ENCODE measurements at places on chromosomes 16 and 17.

DNA sequence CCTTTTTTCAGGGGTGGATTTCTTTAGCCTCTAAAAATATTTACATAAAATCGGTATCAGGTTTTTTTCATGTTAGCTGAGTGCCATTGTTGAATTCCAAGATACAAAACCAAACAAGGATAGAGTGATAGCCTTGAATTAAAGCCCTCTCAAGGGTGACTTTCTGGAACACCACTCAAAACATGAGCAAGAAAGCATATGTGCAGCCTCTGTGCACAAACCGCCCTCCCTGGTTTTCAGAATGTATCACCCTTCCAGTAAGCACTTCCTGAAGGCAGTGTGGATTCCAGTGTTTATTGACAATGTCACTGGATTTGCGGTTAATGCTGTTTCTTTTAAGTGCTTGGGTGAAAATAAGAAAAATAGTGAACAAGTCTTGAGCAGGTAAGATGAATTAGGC, 597.7 kb downstream of the TMEM114 start:
- no peak for DNase-seq

- DNase-seq = no peak
These were observed 13.5 kb downstream of the FLYWCH2 start for GRCh38 chr16:2896480-2897010.

DNA sequence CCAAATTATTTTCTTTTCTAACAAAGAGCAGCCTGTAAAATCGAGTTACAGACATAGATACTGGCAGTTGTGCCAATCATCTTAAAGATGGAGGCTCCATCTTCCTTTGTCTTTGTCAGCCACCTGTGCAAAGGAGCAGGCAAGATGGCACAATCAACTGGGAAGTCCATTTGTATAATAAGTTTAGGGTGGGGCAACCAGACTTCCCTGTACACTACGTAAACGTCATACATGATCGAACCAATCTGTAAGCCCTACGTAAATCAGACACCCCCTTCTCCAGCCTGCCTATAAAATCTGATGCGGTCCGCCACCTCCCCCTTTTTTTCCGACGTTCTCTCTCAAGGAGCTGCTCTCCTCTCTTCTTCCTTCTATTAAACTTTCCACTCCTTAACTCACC, 31.4 kb upstream of the MEAK7 start:
- DNase-seq = no peak

GRCh38 chr16:81899601-81900000, 111.7 kb downstream of the SDR42E1 start:
- no peak for DNase-seq

- no peak for DNase-seq
These were observed 290.3 kb downstream of the SOX9 start for GRCh38 chr17:72411124-72411563.

GRCh38 chr17:33370401-33370800, 77.3 kb upstream of the ASIC2 start:
- DNase-seq = no peak

DNA sequence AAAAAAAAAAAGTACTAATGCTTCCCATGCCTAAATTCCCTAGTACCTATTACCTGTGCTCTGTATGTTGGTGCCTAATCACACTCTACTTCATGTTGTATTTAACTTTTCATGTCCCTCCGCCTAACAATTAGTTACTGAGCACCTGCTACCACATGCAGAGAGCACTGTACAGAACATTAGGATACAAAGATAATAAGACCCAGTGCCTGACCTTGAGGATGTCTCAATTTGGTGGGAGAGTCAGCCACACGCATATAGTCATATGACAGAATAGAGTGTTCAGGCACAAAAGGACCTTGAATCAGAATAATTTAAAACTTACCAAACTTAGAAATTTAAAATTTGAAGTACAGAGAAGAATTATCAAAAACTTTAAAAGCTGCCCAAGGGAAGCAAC, 42.1 kb downstream of the USP31 start:
- no peak for DNase-seq

GRCh38 chr17:79500745-79501618, 109.9 kb downstream of the RBFOX3 start:
- no peak for DNase-seq

- DNase-seq = no peak
These were observed 14.8 kb upstream of the C17orf107 start for GRCh38 chr17:4884489-4884888.

- DNase-seq = no peak
These were observed 72.6 kb upstream of the CDH5 start for GRCh38 chr16:66293932-66294331.

- DNase-seq = no peak
These were observed 641 bp downstream of the COG8 start for GRCh38 chr16:69338557-69339288.

DNA sequence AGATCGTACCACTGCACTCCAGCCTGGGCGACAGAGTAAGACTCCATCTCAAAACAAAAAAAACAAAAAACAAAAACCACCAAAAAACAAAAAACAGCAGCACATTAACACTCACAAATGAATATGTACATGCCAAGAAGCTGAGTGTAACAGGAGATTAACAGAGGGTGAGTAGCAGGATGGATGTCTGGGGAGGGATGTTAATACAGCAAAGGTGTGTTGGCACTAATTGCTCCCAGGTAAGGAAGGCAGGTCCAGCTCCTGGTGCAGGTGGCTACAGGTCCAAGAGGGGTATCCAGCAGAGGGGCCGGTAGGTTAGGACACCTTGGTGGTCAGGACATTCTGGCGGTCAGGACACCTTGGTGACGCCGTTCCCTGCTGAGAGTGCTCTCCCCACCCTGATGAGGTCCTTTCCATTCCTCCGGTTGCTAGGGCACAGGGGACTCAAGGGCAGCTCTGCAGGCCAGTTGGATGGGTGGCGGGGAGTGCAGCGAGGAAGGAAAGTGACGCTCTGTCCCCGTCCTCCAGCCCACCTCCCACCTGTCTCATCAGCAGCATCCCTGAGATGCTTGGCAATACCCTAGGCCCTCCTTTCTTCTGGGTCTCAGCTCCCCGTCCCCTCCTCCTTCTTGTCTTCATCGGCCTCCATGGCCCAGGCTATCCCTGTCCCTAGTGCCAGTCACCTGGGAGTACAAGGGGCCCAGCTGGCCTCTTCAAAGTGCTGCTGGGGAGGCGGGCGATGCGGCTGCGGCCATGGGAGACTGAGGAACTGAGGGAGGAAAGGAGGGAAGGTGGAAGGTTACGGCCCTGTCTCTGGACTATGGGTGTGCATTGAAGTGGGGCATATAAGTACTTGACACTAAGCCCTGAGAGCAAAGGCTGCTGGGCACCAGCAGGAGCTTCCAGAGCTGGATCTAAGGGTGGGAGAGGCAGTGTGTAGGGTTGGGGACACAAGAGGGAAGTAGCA, 10.7 kb upstream of the GFAP start:
- DNase-seq = no peak

DNA sequence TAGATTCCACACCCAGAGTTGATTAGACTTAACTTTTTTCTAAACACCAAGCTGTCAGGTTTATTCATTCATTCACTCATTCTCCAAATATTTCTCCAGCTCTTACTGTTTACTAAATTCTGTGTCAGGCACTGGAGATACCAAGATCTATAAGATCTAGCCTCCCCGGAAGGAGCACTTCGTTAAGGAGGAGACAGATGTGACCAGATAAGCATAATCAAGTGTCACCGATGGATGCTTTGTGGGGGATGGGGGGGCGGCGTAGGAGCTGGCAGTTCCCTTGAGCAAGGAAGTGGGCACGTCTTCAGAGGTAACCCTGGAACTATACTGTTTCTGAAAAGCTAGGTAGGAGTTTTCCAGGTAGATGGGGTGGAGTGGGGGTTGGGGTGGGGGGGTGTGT, 3.8 kb upstream of the RPL26 start:
- DNase-seq = peak; percentile 79

- DNase-seq = no peak
These were observed 34.3 kb downstream of the RAB11FIP3 start for GRCh38 chr16:459761-460160.
